Stimulated activated CD8-positive, alpha-beta memory T cell treated with anti-CD3 and anti-CD28 coated beads, Interleukin-2, amount 100 ng/mL, for 48 hours (primary cell): ENCODE measurements at places on chromosomes 5 and 9.

GRCh38 chr5:160312960-160313727 lies 780 bp upstream of the CCNJL start:
- DNase-seq, result no peak

- no peak for DNase-seq
Measured at GRCh38 chr9:137176302-137177182, 4.7 kb upstream of the TMEM210 start.

DNA sequence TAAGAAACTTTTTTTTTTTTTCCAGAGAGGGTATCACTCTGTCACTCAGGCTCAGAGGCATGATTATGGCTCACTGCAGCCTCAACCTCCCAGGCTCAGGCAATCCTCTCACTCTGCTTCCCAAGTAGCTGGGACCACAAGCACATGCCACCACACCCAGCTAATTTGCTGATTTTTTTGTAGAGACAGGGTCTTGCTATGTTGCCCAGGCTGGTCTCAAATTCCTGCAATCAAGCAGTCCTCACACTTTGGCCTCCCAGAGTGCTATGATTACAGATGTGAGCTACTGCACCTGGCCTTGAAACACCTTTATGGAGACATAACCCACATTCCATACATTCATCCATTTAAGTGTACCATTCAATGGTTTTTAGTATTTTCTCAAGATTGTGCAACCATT lies 23.7 kb upstream of the CCDC180 start:
- DNase-seq, result no peak

- no peak for DNase-seq
Measured at GRCh38 chr9:77024776-77025545, 5.5 kb downstream of the FOXB2 start.

DNA sequence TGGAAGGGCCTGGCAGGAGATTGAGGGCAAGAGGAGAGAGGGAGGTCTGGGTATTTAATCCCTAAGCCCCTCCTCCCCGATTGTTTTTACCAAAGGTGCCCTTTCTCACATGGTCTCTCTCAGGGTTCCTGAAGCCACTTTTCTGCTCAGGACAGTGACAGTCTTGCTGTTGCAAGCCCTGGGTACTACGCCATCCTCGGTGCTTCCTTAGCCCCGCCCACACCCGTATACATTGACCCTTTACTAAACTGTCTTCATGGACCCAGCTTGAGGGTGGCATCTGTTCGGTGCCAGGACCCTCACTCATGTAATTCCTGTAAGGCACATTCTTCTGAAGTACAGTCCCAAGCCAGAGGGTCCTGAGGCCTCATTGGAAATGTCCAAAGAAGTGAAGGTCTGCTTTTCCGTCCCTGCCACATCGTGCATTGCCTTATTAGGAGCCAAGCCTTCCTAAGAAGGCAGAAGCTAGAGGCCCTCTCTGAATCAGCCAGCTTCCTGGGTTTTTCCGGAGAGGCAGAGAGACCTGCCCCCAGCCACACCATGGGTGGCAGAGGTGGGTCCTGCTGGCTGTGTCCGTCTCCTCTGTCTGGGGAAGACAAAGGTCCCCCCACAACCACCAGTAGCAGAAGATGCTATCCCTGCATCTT lies 1.9 kb upstream of the SH3PXD2B start:
- DNase-seq, result no peak

DNA sequence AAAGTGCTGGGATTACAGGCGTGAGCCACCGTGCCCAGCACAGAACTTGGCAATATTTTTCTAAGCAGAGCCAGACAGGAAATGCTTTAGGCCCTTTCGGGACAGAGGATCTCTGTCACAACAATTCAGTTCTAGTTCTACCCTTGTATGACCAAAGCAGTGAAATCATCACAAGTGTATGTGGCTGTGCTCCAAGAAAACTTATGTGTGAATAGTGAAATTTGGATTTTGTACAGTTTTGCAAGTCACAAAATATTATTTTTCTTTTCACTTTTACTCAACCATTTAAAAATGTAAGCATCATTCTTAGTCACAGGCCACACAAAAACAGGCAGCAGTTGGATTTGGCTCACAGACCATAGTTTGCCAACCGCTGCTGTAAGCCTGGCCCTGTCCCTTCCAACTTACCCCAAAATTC lies 20.4 kb upstream of the PRUNE2 start:
- DNase-seq, result no peak

- DNase-seq, result peak; percentile 32
Measured at GRCh38 chr5:175471628-175472027, 6.7 kb upstream of the SFXN1 start.
